ENCODE measurements at places on chromosomes 5 and 9.

- DNase-seq: no peak
Observed at GRCh38 chr9:99253134-99253533, 31.1 kb downstream of the SEC61B start.

GRCh38 chr5:80977764-80978163 lies 17.6 kb downstream of the RASGRF2 start:
- no peak for DNase-seq

DNA sequence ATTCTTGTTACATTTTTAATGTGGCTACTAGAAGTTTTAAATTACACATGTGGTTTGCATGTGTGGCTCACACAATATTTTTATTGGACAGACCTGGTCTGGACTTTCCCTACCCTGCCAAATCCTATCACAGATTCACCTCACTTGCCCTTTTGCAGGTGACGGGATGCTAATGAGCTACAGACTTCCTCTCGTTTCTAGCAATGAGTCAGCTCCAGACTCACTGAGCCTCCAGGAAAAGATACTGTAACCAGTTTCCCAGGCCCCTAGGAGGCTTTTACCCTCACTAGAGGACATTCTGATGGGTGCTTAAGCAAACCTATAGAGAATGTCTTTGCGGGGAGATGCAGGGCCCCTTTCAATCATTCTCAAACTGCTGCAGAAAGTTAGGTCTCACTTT lies 135.4 kb downstream of the WDR41 start:
- DNase-seq: no peak

- DNase-seq: no peak
Observed at GRCh38 chr9:134365115-134365596, 38.9 kb downstream of the RXRA start.

DNA sequence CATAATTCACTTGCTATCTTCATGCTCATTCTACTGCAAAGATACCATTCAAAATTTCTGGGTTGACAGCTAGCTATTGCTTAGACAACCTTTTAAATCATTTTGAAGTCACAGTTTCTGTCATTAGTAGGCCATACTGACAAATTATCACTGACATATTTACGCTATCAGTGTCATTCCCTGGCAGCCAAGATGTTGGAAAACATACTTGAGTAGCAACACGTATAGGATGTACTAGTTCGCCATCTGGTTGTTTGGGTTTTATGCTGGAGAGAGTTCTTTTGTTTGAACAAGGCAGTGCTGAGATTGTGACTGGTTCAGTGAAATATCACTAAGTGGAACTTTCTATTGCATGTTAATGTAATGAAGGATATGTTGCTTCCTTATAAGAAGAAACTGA lies 621.9 kb downstream of the DTWD2 start:
- DNase-seq: no peak

DNA sequence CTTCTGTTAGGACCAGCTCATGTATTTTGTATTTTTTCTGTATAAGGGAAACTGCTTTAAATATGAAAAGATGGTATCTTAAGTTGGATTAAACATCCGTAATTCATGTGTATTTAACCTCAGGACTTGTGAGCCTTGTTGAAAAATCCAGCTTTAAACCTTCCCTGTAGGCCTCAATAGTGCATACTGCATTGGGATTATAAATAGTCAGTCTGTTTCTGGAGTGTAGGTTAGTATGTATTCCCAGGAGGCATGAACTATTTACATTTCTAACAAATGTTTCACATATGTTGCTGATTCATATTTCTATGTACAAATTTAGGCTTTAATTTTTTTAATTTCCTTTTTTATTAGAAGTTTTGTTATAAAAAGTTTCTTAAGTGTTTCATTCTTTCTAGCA lies 137.9 kb upstream of the GRHPR start:
- no peak for DNase-seq

DNA sequence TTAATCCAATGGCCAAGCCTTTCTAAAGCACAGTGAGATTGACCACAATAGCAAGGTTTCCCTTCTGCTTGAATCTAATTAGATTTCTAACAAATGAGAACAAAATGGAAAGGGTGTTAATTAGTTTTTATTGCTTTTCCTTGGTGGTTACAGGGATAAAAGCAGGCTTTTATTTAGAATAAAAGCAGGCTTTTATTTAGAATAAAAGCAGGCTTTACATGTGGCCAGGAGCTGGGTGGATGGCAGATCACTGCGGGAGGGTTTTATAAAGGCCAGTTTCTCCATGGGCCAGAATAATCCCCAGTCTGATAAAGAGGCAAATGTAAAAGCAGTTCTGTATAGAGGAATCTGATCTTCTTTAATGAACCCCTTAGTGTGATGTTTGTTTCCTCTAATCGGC lies 470.2 kb downstream of the TMEM232 start:
- DNase-seq: no peak

DNA sequence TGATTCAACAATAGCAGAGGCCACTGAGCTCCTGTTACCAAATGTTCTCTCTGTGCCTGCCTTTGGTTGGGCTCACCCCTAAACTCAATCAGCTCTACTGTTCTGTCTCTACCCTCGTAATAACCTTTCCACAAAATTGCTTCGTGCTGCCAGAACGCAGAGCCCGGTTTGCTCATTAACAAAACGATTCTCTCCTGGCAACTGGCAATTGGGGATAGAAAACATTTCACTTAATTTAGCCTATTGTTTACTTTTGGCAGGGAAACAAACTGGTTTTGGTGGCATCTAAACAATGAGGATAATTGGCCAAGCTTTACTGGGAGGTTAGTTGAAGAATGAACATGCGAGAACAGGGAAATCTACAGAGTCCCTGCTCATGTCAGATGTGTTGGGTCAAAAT lies 56.6 kb downstream of the SLC28A3 start:
- no peak for DNase-seq

DNA sequence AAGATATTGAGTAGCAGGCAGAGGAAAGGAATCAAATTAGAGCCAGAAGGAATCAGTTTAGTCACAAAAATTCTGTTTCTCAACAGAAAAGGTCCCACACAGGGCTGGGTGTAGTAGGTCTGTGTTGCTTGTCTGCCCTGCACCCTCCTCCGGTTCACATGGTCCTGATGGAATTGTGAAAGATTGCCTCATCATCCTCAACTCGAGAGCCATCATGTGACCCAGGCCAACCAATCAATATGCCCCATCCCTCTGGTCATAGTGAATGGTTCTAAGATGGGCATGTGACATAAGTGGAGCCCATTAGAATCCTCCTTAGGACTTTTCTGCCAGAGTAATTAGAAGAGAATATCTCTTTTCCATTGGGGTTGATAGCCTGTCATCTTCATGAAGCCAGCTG lies 56.7 kb upstream of the RAD23B start:
- no peak for DNase-seq

Measured in stimulated activated CD4-positive, alpha-beta T cell treated with anti-CD3 and anti-CD28 coated beads, Interleukin-2, amount 100 ng/mL, for 4 hours (primary cell).